ENCODE measurements at places on chromosomes 1 and 21.

- no peak for DNase-seq
Observed at GRCh38 chr1:35191429-35192055, 1.4 kb downstream of the SFPQ start.

- DNase-seq = no peak
Observed at GRCh38 chr1:200901350-200901749, 6.7 kb downstream of the INAVA start.

DNA sequence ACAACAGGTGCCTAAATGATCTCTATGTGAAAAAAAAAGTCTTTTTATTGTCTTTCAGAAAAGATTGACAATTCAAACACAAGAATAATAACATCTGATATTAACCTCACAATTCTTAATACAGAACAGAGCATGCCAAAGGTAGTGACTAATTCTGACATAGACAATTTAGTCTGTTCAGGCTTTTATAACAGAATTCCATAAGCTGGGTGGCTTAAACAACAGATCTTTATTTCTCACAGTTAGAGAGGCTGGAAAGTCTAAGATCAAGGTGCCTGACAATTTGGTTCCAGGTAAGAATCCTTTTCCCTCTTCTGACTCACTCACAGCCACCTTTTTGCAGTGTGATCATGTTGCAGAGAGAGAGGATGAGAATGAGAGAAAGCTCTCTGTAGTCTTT lies 27.0 kb downstream of the DPYD start:
- DNase-seq = no peak

GRCh38 chr1:241842565-241842964 lies 5.4 kb upstream of the EXO1 start:
- DNase-seq = no peak

DNA sequence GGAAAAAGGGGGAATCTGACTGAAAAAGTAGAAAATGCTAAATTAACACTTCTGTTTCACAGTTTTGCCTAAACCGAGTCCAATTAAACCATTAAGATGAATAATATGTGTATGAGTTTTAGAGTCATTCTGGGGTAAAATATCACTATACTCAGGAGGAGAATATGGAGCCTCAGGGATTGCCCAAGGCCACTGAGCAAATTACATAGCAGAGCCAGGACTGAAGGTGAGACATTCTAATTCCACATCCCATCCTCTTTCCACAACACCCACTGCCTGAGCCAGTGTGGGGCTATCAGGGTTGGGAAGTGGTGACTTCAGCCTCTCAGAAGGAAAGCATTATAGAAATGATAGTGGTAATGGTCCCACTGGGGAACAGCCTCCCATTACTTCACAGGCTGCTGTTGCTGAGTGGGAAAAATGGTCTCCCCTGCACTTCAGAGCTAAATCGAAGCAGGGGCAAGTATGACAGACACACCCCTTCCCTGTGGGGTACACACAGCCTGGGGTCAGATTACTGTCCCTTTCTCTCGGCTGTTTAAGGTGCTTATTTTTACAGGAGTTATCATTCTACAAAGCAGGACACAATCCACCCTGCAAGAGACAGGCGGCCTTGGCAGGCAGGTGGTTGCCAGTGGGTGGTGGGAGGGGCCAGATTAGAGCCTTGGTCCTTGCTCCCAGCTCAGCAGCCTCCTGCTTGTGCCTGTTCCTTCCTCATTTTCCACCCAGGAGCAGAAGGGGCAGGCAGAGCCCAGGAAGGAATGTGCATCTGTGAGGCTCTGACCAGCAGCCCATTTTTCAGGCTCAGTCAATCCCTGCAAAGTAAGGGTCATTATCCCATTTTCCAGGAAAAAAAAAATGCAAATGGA lies 9.5 kb upstream of the BCAR3 start:
- peak; percentile 40 for DNase-seq

GRCh38 chr1:164637461-164638375 lies 78.7 kb downstream of the PBX1 start:
- no peak for DNase-seq

GRCh38 chr21:31233711-31234110 lies 110.3 kb downstream of the TIAM1 start:
- no peak for DNase-seq

DNA sequence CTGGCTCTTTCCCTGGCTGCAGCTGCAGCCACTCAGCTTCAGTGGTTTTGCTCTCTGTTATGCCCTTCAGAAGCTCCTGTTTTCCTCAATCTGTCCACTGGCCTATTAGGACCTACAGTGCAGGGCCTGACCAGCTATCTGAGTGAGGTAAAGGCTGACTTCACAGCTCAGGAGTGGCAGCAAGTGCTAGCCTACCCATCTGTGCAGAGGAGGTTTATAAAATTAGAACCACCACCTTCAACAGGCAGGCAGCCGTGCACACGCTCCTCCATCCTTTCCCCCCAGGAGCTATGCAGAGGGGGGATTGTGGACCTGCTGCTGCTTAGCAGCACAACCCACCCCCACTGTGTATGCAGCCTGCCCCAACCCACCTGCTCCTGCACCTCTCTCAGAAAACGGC lies 8.3 kb downstream of the ADAR start:
- DNase-seq = no peak

- no peak for DNase-seq
Observed at GRCh38 chr1:118995312-118996016, 7.3 kb upstream of the TBX15 start.

DNA sequence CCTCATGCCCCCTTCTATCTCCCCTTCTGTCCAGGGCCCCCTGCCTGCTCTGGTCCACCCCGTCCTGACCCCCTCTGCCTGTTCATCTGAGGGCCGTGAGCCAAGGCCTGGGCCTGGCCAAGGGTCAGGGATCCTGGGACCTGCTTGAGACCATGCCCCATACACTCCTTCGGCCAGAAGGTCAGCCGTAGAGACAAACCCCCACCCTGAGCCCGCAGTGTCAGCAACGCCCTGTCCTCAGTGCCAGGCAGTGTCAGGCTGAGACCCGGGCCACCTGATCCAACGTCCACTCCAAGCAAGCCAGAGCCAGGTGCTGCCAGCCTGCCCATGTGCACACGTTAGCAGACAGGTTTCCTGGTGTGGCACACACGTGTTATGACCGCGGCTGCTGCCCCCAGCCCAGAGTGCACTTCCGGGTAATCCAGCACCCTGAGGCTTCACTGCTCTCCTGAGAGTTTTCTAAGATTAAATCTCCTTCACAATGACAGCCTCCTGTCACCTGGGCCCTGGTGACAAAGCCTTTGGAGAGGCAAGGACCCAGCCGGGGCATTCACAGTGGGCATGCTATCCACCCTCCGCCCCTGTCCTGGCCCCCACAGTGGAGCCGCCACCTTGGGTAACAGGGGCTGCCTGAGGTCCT lies 10.1 kb upstream of the SAMD11 start:
- no peak for DNase-seq

DNA sequence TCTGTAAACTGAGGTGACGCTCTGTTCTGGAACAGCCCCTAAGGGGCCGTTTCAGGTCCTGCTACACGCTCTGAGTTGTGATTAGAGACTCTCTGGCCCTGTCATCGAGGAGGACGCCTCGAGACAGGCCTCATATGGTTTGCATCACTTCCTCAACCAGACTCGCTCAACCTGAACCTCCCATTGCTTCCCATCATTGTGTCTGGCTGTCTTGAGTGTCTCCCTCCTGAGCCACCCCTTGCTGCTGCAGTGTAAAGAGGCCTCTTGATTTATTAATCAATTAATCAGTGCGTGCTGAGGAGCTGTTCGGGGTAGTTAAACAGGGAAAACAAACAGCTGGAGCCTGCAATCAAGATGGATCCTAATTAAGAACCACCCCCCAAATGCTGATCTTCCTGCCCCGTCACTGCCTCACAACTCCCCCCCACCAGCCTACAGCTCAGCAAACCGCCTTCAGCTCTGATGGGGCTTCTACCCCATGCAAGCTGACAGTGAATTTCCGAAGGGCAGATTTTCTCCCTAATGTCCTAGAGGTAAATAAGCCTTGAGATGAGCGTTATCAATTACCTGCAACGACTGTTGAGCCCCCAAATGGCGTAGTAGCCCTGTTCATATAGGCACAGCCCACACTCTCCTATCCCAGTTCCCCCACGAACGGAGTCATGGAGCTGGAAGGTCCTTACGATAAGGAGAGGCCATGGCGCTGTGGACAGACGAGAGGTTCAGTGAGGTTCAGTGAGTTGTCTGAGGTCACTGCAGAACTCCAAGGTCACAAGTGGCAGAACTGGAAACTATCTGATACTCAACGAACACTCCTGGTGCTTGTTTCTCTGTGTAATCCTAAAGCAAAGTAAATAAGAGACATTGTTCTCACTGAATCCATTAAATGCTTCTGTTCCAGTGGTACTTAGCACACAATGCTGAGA lies 210.6 kb downstream of the KIF26B start:
- no peak for DNase-seq

DNA sequence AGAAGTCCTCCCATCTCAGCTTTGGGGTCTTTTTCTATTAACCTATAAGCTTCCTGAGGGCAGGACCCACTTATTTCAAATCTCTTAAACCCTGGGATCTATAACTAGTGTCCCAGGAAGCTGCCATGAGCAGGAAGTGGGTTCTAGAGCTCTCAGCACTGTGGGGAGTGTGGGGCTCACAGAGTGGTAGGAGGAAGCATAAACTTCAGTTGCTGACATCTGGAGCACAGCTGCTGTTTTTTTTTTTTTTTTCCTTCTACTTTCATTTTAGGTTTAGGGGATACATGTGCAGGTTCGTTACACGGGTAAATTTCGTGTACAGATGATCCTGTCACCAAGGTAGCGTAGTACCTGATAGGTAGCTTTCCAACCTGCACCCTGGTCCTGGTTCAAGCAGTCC lies 59.3 kb downstream of the AK4 start:
- DNase-seq = no peak

GRCh38 chr1:166814611-166815010 lies 24.7 kb upstream of the POGK start:
- no peak for DNase-seq

DNA sequence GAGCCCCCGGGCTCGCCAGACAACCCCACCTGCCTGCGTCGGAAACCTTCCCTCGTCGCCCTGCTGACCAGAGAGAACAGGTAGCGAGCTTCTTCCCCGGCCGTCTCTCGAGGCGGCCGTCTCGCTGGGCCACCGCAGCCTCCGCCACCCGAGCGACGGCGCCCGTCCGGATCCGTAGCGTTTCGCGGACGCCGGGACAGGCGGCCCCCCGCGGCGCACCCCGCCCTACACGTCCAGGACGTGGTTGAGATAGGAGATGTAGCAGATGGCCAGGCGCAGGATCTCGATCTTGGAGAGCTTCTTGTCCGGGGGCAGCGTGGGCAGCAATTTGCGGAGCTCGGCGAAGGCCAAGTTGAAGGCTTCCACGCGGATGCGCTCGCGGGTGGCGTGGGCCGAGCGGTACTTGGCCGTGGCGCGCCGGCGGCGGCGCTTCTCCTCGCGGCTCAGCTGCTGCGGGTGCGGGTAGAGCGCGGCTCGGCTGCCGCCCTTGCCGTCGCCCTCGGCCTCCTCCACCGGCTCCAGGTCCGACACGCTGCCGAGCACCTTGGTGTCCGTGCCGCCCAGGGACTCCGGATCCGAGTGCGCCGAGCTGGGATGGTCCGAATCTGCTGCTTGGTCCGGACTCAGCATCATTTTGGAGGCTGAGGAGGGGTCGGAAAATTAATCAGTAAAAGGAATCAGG lies 3.0 kb downstream of the NHLH2 start:
- DNase-seq = no peak

- no peak for DNase-seq
Observed at GRCh38 chr1:94540440-94541245, 916 bp downstream of the F3 start.

DNA sequence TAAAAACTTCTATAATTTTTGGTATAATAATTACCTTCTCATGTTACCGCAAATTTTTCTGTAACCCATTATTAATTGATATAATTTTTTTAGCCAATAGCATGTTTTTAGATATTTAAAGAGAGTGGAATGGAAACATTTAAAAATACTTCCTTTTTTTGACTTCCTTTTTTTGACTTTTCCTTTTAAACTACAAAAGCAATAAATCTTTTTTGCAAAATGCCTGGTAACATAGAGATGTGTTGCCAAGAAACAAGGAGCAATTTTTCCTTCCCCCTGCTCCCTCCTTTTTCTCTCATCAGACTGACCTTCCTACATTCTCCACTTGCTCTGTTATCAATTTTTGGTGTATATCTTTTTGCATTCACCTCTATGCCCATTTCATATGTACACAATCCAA lies 666.2 kb downstream of the ADGRL2 start:
- no peak for DNase-seq

- no peak for DNase-seq
Observed at GRCh38 chr1:204327359-204327758, 32.4 kb downstream of the PLEKHA6 start.

DNA sequence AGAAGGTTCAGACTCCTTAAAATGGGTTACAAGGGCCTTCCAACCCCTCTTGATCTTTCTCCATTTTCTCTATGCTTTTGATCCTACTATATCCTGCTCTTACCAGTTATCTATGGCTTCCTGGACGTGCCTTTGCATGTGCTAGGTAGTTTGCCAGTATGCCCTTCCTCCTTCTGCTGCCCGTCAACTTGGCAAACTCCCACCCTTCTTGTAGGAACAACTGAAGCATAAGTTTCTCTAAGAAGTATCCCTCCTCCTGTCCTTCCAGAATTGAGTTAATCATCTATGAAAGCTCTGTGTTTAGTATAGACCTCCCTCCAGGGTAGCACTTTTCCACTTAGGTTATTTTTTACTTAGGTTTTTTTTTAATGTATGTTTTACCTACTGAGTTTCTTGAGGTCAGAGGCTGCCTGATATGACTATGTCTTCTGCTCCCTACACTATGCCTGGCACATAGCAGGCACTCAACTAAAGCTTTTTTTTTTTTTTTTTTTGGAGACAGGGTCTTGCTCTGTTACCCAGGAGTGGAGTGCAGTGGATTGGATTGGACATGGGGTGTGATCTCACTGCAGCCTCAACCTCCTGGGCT lies 10.0 kb upstream of the IGSF3 start:
- no peak for DNase-seq

DNA sequence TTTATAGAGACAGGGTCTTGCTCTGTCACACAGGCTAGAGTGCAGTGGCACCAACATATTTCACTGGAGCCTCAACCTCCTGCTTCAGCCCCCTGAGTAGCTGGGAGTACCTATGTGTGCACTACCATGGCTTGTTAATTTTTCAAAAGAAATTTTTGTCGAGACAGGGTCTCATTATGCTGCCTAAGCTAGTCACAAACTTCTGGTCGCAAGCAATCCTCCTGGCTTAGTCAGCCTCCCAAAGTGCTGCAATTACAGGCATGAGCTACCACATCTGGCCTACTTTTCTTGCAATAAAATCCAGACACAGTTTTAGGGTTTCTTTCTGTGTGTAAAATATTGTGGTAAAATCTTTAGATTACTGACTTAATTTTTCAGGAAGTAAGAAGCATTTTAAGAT lies 27.9 kb upstream of the NTPCR start:
- no peak for DNase-seq

DNA sequence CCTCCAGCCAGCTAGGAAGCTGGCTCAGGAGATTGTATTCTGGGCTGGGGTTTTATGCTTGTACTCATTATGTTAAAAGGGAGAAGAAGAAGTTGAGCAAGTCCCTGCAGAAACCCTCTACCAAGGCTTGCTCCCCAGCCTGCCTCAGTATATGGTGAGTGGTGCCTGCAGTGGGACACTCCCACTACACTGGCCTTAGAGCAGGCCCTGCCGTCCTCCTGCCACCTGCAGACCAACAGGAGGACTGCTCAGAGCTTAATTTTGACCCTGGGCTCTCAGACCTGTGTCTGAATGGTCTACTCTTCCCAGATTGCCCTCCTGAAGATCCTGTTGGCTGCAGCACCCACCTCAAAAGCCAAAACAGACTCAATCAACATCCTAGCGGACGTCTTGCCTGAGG lies 13.0 kb downstream of the STRIP1 start:
- DNase-seq = no peak
